SK-N-SH (cell line): ENCODE measurements at places on chromosomes 16 and 17. TPM values are rescaled to one million over a fixed set of nuclear protein-coding genes. Genes with fewer than 3 reads are reported as not detected.
A peak's percentile ranks its signal among the peaks of the same experiment; 100 is the strongest.

DNA sequence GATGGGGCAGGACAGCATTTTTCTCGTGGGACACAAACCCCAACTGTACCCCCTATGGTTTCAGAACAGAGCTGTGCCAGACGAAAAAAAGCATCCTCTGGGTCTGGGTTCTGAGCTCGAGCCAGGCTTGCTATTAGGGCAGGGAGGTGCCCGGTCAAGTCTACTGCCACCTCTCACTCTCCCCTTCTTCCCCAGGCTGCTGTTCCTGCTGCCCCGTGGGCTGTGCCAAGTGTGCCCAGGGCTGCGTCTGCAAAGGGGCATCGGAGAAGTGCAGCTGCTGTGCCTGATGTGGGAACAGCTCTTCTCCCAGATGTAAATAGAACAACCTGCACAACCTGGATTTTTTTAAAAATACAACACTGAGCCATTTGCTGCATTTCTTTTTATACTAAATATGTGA lies 1.1 kb downstream of the MT1E start:
- H3K4me3 ChIP-seq = peak overlapping the region; percentile 43; the same call in 1 of the 2 replicates
- H3K27me3 ChIP-seq = no peaks in the 10 kb centered on the region
- H3K27ac ChIP-seq = peak overlapping the region; percentile 78
- peaks cover 17% of the 10 kb centered on the region; the same call in 1 of the 2 replicates for H3K4me1 ChIP-seq

- no peak overlapping the region for H3K27ac ChIP-seq
- H3K36me3 ChIP-seq = peaks cover 56% of the 10 kb centered on the region; the same call in 1 of the 2 replicates
- DNase-seq = no peak
- no peak overlapping the region for H3K4me3 ChIP-seq
- H3K4me1 ChIP-seq = peaks cover 4% of the 10 kb centered on the region; the same call in 1 of the 2 replicates
- no peaks in the 10 kb centered on the region for H3K27me3 ChIP-seq
These were observed 29.4 kb downstream of the UNK start for GRCh38 chr17:75814021-75814395.

The IGFALS gene
- polyA plus RNA-seq = 0.02 and 0.03 TPM in 2 replicates

The GPATCH8 gene
- 12.7 and 15.2 TPM in 2 replicates for polyA plus RNA-seq

DNA sequence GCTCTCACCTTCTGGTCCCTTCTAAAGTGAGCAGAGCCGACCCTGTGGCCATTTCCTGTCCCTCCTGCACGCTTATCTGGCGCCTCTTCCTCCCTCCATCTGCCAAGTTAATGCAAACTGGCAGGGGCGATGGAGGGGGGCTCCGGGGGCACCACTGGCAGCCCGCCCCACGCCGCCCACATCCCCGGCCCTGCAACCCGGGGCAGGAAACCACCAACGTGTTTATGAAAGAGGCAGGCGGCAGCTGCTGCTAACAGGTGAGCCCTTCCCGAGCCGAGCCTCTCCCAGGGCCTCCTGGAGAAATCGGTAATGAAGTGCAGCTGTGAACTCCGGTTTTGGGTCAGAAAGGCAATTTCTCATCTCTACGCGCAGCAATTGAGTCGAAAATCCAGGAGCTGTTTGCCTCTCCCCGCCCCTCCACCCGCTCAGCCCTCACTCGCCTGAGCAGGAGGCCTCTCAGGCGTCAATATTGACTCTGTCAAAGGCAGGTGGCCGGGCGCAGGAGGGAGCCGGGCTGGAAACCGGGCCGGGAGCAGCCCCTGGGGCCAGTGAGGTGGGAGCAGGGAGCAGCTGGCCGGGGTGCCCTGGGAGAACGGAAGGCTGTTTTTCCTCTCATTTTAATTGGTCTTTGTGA lies 164.4 kb upstream of the GSE1 start:
- DNase-seq = peak; percentile 86
- H3K27me3 ChIP-seq = no peaks in the 10 kb centered on the region
- H3K4me1 ChIP-seq = no peaks in the 10 kb centered on the region
- H3K4me3 ChIP-seq = no peak overlapping the region

DNA sequence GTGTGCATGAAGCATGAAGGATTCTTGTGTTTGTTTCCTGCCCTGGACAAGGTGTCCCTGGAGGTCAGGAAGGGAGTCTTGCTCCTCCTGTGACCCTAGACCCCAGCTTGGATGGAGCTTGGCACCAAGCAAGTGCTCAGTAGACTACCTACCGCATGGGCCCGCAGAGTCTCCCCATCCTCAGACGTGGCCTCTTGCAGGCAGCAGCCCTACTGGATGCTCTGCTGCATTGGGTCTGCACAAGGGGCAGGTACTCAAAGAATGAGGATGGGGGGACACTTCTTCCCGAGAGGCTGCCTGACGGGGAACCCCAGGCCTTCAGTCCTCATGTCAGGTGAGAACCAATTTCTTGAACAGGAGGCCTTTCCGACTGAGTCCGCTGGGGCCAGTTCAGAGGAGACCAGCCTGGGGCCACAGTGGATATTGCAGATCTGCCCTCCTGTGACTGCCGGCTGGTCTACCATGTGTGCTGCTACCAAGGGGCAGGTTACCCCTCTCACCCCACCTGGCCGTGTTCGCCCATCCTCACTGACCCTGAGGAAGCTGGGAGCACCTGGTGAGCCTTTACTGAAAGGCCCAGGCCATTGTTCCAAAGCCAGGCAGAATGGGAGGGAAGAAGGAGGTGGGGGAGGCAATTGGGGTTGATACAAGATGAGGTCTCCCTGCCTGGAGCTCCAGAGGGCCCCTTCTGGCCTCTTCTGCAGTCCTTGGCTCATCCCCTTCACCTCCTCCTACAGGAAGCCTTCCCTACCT lies 206.3 kb downstream of the RAB11FIP4 start:
- no peak overlapping the region for H3K4me3 ChIP-seq
- H3K27me3 ChIP-seq = no peaks in the 10 kb centered on the region
- H3K4me1 ChIP-seq = peaks cover 8% of the 10 kb centered on the region; the same call in 1 of the 2 replicates

DNA sequence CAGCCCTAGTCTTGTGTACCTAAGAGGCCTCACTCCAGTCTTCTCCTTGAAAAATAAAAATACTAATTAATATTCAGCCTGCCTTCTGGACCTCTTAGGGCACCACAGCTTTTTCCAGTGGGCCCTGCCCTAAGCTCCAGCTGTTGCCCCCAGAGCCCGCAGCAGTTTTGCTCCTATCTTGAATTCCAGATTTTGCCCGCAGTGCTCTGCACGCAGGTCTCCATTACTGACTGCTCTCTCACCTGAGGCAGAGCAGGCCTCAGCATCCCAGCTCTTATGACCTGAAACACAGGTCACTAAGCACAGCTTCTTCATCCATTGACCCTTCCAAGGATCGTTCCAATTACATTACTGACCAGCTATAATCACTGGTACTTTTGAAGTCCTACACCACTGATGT lies 28.4 kb upstream of the NAGLU start:
- H3K4me1 ChIP-seq = no peaks in the 10 kb centered on the region
- no peaks in the 10 kb centered on the region for H3K27me3 ChIP-seq
- DNase-seq = no peak
- H3K27ac ChIP-seq = no peak overlapping the region
- H3K4me3 ChIP-seq = no peak overlapping the region

DNA sequence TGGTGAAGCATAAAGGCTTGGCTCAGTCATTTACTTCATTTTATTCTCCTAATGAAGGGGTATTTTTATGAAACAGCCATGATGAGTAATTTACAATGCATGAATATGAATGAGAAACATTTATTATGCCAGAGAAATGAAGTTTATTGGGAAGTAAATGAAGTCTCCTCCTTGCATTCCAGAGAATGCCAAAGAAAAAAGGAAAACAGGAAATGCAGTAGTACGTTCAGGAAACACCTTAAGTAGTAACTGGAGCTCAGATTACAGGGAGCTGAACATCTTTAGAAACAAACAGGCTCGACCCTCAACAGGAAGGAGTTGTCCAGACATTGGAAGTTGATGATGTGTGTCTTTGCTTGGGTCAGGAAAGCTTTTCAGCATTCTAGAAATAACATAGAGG lies 4.6 kb downstream of the KRT34 start:
- H3K36me3 ChIP-seq = no peaks in the 10 kb centered on the region
- H3K4me1 ChIP-seq = peaks cover 6% of the 10 kb centered on the region; the same call in 1 of the 2 replicates
- H3K4me3 ChIP-seq = no peak overlapping the region
- no peak for DNase-seq
- no peak overlapping the region for H3K27ac ChIP-seq
- no peaks in the 10 kb centered on the region for H3K27me3 ChIP-seq

The CHRNE gene
- polyA plus RNA-seq = 0.54 and 0.71 TPM in 2 replicates

The SLC2A4 gene
- polyA plus RNA-seq = 0.44 and 0.54 TPM in 2 replicates

DNA sequence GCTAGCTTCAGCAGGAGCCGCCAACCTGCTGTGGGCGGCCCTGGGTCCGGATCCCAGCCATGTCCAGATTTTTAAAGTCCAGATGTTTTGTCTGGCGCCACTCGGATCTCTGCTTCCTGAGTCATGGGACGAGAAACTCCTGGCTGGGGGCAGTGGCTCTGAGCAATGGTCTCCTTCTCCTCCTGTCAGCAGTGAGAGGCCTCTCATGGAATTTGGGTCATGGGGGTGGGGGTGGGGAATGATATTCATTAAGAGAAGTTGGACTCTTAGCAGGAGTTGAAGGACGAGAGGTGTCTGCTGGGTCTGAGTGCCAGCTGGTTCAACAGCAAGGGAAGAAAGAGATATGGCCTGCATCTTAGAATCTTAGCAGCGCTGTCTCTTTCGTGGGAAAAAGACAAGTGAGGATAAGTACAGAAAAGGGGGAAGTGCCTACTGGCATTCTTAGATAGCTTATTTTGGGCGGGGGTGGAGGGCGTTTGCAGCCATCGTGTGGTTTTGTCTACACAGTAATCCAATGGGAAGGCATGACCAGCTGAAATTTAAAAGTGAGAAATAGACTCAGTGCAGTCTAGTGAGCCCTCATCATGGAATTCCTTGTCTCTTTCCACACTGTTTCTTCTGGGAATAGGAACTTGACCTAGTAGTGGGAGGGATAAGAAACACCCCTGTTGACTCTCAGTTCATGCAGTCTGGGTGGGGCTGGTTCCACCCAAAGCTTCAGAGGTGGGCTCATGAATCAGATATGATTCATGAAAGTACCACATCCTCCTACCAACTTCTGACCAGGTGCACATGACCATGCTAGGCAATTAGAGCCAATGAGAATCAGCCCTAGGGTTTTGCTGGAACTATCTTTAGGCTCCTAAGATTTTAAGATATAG lies 80.5 kb downstream of the MYH13 start:
- H3K4me3 ChIP-seq = peak overlapping the region; percentile 58
- H3K4me1 ChIP-seq = no peaks in the 10 kb centered on the region
- H3K27ac ChIP-seq = no peak overlapping the region
- DNase-seq = no peak

DNA sequence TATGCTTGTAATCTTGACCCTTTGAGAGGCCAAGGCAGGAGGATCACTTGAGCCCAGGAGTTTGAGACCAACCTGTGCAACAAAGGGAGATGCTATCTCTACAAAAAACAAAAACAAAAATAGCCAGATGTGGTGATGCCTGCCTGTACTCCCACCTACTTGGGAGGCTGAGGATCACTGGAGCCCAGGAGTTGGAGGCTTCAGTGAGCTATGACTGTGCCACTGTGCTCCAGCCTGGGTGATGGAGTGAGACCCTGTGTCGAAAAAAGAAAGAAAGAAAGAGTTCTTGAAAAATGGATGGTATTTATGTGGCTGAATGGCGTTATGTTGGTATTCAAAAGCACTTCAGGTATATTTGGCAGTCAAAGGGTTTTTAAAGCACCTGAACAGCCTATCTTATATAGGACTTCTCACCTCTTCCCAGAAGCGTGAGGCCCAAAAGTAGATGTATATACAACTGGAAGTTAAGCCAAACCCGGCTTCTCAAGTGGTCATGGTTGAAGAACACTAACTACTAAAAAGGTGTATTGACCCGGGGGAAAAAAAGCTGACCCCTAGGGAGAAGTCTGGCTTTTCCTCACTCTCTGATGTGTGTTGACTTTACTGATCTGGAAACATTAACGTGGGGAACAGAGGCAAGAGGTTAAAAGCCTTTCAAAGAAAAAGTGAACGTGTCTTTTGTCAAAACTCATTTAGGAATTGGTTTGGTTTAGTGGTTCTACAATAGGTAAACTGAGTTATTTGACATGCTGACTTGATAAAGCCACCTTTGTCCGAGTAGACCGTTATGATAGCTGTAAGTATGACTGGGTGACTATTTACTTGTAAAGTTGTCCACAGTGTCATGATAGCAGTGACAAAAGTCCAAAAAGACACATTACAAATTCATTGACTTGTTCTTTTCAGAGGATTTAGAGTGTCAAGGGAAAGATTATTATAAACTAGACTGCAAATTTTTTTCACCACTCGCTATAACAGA lies 183.4 kb downstream of the IRX3 start:
- no peak overlapping the region for H3K27ac ChIP-seq
- DNase-seq = no peak
- H3K27me3 ChIP-seq = no peaks in the 10 kb centered on the region
- H3K36me3 ChIP-seq = no peaks in the 10 kb centered on the region
- no peaks in the 10 kb centered on the region; the same call in 1 of the 2 replicates for H3K4me1 ChIP-seq

The SRCIN1 gene
- 0.45 and 1.0 TPM in 2 replicates for polyA plus RNA-seq

GRCh38 chr17:42677012-42677857 lies 441 bp upstream of the PLEKHH3 start:
- H3K27ac ChIP-seq = peak overlapping the region; percentile 99
- peak overlapping the region; percentile 98 for H3K4me3 ChIP-seq
- peaks cover 12% of the 10 kb centered on the region for H3K36me3 ChIP-seq

GRCh38 chr16:79083508-79084299 lies 516.8 kb downstream of the MAF start:
- H3K36me3 ChIP-seq = no peaks in the 10 kb centered on the region
- H3K4me1 ChIP-seq = no peaks in the 10 kb centered on the region
- no peaks in the 10 kb centered on the region for H3K27me3 ChIP-seq
- no peak for DNase-seq
- no peak overlapping the region for H3K4me3 ChIP-seq

DNA sequence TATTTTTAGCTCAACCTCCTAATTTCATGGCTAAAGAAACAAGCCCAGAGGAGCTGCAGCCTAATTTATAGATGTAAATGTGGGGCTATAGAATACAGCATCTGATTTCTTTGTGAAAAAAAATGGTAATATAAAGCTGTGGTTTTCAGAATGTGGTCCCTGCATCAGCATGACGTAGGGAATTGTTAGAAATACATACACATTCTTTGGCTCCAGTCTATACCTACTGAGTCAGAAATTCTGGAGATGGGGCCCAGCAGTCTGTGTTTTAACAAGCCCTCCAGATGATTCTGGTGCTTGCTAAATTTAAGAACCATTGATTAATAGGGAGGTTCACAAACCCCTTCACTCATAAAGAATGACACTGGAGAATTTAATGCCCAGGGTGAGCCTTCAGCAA lies 18.1 kb upstream of the MYH8 start:
- no peak overlapping the region for H3K4me3 ChIP-seq
- no peaks in the 10 kb centered on the region; the same call in 1 of the 2 replicates for H3K27me3 ChIP-seq
- no peak for DNase-seq
- no peaks in the 10 kb centered on the region for H3K36me3 ChIP-seq

DNA sequence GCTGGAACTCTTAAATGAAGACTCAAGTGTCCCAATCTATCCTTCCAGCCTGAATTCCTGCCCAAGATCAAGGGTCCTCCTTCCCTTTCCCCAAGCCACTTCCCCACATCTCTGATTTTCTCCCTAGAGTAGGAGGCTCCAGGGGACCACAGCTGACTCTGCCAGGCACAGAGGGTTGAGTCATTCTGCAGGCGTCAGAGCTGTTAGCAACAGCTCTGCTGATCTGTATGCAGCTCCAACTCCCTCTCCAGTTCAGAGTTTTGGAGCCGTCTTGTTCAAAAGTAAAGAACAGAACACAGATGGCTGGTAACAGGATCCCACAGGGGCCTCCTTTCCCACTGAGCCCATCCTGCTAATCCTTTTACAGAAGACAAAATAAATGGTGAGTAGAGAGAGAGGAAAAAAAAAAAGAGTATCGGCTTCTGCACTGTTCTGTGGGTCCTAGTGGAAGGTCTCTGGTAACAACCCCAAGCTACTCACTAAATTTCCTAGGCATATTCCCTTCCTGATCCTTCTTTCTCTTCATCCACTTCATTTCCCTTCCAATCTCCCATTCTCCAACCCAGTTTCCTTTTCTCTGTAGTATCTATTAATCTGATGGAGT lies 13.4 kb upstream of the TAOK1 start:
- no peak for DNase-seq
- no peaks in the 10 kb centered on the region for H3K27me3 ChIP-seq
- peaks cover 23% of the 10 kb centered on the region; the same call in 1 of the 2 replicates for H3K4me1 ChIP-seq
- no peak overlapping the region for H3K4me3 ChIP-seq
- H3K36me3 ChIP-seq = no peaks in the 10 kb centered on the region
- H3K27ac ChIP-seq = peak overlapping the region; percentile 73
